Fibroblast of lung (primary cell): ENCODE measurements at places on chromosomes 6 and 20.

DNA sequence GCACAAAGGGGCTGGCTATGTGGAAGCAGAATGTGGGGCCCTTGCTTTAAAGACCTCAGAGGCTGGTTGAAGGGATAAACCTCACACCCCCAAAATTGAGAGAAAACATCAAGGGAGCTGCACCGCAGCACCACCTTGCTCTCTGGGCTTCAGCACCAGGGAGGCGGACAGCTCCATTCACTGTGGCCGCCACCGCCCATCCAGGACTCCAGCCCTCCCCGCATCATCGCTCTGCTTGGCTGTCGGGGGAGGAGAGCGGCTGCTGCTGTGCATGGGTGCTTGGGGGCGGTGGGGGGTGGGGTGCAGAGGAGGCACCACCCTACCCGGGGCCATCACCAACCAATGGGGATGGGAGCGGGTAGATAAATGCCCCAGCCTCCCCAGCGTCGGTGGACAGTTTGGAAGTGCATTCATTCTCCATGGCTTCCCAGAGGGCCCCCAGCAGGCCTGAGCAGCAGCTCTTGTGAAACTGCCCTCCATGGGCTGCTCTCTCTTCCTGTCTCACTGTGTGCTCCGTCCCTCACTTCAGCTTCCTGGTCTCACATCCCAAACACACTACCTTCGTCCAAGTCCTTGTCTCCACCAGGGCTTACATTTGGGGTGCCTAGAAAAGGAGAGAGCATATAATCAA is 75.7 kb upstream of the BHLHE23 start:
- DNase-seq: no peak

GRCh38 chr6:23325065-23325464 is 755.7 kb downstream of the HDGFL1 start:
- DNase-seq: no peak

- DNase-seq: no peak
These were observed 40.6 kb downstream of the CGA start for GRCh38 chr6:87054143-87054833.

GRCh38 chr6:161667957-161668356 is 394.1 kb upstream of the AGPAT4 start:
- DNase-seq: no peak

GRCh38 chr6:41557335-41557734 is 11.2 kb downstream of the FOXP4 start:
- DNase-seq: no peak

DNA sequence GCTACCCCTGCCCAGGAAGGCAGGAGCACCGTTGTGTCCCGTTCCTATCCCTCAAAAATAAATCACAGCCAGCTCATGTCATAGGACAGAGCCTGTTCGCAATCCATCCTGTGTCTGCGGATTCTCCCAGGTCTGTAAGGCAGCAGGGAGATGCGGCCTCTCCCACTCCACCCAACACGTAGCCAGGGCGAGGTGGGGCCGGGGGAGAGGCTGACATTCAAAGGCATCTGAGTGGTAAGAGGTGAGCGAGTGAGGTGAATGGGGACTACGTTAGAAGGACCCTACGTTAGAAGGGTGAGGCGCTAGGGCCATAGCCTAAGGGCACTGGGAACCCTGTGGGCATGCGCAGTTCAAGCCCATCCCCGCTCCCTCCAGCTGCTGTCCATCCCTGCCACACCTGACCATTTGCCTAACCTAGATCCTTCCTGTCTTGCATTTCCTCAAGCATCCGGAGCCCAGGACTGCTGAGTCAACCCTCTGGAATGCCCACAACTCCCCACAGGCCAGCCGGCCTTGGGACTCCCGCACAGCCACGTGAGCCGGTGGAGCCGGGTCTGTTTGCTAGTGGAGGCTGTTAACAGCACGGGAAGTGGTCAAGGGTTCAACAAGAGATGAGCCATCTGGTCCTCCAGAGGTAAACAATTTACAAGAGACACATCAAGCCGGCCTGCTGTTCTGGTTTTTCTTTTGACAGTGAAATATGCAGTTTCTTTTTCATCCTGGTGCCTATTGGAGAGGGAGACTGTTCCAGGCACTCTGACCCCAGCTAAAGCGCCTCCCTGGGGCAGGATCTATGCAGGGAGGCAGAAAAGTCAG is 45.9 kb downstream of the RIPOR3 start:
- peak; percentile 97 for DNase-seq

- peak; percentile 99 for DNase-seq
These were observed 38.1 kb upstream of the NOX3 start for GRCh38 chr6:155493694-155494143.

DNA sequence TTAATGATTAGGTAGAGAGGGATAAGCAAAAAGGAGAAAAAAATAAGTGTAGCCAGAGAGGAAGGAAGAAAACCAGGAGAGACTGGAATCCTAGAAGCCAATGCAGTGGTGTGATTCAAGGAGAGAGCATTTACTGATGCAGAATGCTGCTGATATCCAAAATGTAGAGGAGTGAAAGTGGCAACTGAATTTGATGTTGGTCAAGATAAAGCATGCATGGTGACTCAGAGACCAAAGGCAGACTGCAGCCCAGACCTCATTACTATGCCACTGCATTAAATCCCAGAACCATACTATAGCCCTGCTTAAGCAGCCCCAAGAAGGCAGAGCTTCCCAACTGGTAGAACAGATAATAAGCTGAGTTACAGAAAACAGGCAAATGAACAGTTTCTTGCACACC is 15.8 kb downstream of the KLHL32 start:
- DNase-seq: no peak

- peak; percentile 25 for DNase-seq
These were observed 804.5 kb upstream of the CITED2 start for GRCh38 chr6:140178935-140179334.

DNA sequence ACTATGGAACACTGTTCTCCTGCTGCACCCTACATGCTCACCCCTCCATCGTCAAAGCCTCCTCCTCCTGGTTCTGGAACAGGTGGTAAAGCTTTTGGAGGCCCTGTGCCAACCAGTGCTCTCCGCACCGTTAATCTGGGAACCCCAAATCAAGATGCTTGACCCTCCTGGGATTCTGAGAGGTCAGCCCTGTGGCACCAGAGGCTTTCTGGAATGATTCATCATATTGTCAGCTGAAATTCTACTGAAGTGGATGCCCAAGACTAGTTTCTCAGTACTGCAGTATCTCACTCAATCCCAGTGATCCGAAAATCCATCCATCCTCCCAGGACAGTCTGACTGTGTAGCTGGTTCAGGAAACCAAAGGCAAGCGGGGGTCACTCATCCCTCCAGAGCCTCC is 92.7 kb downstream of the TRERF1 start:
- DNase-seq: no peak

DNA sequence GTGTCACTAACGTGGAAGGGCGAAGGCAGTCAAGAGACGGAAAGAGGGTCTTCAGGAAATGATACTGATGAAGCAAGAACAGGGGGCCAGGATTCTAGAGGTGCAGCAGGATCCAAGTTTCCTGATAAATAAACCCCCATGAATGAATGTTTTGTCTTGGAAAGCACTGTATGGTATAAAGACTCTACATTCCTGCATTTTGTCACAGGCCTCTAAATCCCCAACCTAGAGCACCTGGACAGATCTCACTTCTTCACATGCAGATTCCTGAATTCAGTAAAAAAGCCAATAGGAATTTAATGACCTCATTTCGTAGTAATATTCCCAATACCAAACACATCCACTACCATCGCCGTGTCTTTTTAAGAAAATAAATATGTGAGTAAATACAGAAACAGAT is 577.8 kb downstream of the PRKN start:
- no peak for DNase-seq

- no peak for DNase-seq
These were observed 85.7 kb downstream of the GJA1 start for GRCh38 chr6:121521164-121521555.

GRCh38 chr20:61560361-61560853 is 308.3 kb downstream of the CDH4 start:
- peak; percentile 55 for DNase-seq

GRCh38 chr6:27263886-27264285 is 16.4 kb downstream of the PRSS16 start:
- DNase-seq: no peak

DNA sequence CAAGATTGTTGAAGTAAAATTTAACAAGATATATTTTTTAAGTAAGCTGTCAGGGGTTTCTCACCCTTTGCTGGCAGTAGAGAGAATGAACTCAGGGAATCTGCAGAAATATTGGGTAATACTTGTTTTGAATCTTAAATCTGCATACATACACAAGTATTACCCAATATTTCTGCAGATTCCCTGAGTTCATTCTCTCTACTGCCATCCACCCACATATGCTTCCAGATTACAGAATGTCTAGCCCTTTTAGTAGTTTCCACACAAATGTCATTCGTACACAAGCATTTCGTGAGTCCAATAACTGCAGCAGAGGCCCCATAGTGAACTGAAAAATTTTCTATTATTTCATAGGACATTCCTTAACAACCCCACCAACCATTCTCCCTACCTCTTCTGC is 69.6 kb upstream of the TNFRSF21 start:
- DNase-seq: peak; percentile 6

GRCh38 chr20:22387452-22387851 is 196.9 kb downstream of the FOXA2 start:
- DNase-seq: no peak

DNA sequence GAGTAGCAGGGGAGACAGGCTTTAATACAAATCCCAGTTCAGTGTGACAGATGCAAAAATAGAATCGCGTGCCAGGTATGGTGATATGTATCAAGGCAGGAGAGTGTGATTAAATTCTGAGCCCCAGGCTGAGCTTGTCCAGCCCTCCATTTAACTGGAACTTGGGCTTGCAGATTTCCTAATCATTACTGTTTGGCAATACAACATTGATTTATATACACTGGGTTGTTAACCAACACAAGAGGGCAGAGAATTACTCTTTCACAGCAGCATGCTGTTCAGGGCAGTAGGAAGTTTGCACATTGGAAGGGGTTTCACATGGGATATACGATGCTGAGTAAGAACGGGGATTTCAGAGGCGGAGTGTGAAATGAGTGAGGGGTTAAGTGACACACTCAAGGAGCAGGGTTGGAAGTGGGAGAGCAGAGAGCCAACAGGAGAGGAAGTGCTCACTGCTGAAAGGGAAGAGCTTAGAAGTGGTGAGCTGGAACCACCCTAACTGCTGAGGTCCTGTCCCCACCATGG is 70.8 kb upstream of the ATXN1 start:
- peak; percentile 70 for DNase-seq

DNA sequence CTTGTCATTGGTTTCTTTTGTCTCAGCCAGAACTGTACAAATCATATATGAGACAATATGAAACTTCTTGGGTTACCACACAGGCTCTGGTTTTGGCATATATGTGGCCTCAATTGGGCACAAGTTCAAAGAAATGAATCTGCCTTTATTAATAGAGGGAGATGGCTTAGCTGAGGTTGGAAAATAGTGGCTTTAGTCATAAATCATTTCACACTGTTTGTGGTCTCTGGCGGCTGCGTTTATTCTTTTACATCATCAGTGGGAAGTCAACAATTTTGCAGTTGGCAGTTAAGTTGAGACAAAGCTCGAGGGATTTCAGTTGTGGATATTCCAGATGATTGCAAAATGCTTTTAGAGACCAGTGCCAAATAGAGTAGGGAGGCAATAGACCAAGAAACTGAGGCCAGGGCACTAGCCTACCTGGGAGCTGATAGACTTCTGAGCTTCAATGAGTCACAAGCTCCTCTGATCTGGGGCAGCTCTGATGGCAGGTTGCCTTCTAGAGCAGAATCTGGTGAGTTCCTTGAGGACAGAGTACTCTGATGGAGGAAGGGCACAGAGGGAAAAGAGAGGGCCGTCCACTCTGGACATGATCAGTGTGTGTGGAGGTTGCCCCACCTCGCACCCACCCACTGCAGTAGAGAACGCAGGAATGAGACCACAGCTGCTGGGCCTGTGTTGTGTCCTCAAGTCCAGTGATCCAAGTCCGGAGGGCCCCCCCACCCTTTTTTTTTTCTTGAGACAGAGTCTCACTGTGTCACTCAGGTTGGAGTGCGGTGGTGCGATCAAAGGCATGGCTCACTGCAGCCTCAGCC is 73.5 kb downstream of the ARMC2 start:
- peak; percentile 91 for DNase-seq

DNA sequence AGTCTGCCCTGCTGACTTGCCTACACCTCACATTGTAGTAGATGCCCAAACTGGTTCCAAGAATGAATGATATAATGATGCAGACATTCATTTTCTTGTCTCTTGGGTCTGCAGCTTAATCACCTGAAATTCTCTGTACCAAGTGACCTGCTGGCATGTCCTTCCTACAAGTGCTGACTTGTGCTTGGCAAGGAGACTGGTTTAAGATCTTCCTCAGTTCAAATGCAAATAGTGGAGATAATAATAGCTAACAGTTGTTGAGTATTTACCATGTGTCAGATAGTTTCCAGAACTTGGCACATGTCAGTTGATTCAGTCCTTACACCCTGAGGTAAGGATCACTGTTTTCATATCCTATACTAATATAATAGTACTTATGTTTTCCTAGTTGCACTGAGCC is 223.4 kb downstream of the SLC24A3 start:
- no peak for DNase-seq

GRCh38 chr20:63833776-63834490 is 2.9 kb upstream of the ZBTB46 start:
- DNase-seq: peak; percentile 73

GRCh38 chr6:116419069-116419786 is 41.9 kb upstream of the CALHM6 start:
- no peak for DNase-seq

GRCh38 chr6:16035488-16036080 is 93.3 kb upstream of the MYLIP start:
- no peak for DNase-seq

GRCh38 chr6:1654054-1654453 is 44.3 kb downstream of the FOXC1 start:
- no peak for DNase-seq

DNA sequence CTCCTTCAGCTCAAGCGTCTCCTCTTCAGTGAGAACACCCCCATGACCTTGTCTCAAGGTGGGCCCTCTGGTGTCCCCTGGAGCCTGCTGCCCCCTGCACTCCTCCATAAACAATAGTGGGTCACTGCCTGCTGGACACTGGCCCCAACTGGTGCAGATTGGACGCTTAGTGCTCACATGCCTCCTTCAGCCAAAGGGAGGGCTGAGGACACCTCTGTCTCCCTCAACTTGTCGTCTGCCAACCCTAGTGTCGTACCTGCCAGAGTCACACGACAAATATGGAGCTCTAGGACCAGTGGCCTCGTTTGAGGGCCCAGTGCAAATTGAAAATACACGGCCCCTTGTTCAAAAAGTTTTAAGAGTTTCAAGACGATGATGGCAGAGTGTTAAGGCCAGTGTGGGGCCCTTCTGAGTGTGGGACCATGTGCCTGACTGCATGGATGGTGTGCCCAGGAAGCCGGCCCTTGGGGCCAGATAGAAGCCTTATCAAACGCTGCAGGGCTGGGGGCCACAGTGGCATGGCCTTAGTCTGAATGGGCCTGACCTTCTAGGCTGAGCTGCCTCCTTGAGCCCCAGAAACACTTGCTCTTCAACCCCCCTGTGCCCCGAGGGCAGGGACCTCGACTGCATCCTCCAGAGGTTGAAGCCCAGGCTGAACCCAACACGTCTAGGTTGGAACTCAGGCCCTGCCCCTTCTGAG is 20.1 kb downstream of the APCDD1L start:
- no peak for DNase-seq

GRCh38 chr20:63296531-63297299 is 3.7 kb downstream of the COL20A1 start:
- DNase-seq: no peak
